ENCODE measurements at places on chromosomes 3 and 15.

- DNase-seq, result no peak
These were observed 151.2 kb downstream of the EBLN2 start for GRCh38 chr3:73212683-73213082.

DNA sequence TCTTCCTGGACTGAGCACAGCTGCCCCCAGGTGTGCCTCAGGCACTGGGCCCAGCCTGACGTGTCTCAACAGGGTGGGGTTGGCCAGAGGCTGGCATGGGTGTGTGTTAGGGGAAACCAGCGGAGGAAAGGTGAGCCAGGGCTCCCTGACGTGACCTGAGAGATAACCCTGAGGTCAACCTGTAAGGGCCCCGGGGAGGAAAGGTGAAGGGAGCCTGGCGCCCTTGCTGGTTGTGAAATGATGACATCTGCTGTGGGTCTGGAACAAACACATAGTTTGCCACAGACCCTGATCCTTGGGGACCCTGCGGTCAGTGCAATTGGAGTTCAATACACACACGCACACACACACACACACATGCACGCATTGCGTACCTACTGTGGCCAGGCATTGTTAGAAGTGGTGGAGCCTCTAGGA is 100.2 kb upstream of the TLE3 start:
- no peak for DNase-seq

GRCh38 chr15:67074886-67075229 is 9.5 kb downstream of the SMAD3 start:
- DNase-seq, result no peak

- no peak for DNase-seq
These were observed 106.6 kb upstream of the ALDH1A3 start for GRCh38 chr15:100772892-100773520.

DNA sequence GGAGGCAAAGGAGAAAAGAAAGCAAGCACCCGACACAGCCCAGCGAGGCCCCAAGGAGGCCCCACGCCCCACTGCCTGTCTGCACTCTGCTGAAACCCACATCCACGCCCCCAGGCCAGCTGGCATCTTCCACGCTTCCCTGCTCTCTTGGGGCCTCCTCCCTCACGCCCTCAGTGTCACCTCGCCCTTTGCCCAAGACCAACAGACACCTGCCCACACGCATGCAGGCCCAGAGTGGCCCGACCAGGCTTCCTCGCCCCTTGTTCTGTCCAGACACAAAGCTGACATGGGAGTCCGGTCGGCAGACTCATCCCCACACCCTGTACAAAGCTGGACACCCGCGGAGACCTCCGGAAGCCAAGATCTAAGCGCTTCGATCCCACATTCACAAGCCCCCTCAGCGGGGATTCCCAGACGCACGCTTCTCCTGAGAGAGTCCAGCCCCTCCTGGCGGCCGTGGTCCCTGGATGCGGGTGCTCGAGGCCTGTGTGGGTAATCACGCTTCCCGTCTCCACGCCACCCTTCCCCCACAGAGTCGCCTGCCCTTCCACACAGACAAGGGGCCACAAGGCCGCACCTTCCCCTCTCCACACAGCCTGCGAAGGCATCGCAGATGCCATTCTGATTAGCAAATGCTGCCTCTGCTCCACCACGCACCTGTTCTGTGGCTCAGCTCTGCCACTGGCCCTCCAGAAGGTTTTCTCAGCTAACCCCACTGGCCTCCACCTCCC is 176.6 kb downstream of the XXYLT1 start:
- DNase-seq, result no peak

- no peak for DNase-seq
These were observed 221.6 kb upstream of the LMCD1 start for GRCh38 chr3:8279886-8280550.

GRCh38 chr15:82647045-82647834 is at the start of gene CPEB1:
TSS of gene CPEB1 (minus strand) at chr15:82647363. CDS start at chr15:82628459, 18,904 bp downstream.
- no peak for DNase-seq

- DNase-seq, result no peak
These were observed 71.4 kb upstream of the HERC1 start for GRCh38 chr15:63905131-63905530.

Measured in stimulated activated effector memory CD8-positive, alpha-beta T cell treated with anti-CD3 and anti-CD28 coated beads, Interleukin-12 subunit alpha, Interleukin-12 subunit beta, amount 100 ng/mL, for 72 hours (primary cell).